ENCODE measurements at places on chromosomes 7 and 10.

GRCh38 chr10:34124522-34125035, 690.5 kb downstream of the PARD3 start:
- no peak for DNase-seq

GRCh38 chr10:51786016-51786683, 86.8 kb upstream of the CSTF2T start:
- DNase-seq = no peak

- DNase-seq = no peak
Measured at GRCh38 chr10:45410807-45411606, 37.0 kb downstream of the ALOX5 start.

GRCh38 chr7:10767771-10768170, 205.9 kb upstream of the PHF14 start:
- DNase-seq = no peak

Data from GM18507 (cell line).